ENCODE measurements at places on chromosomes 5 and 9.

GRCh38 chr5:159497221-159497620 is 166.9 kb upstream of the IL12B start:
- DNase-seq = no peak

- no peak for DNase-seq
Observed at GRCh38 chr9:36864491-36865410, 169.3 kb downstream of the PAX5 start.

GRCh38 chr5:55344392-55344992 is 36.7 kb downstream of the MTREX start:
- DNase-seq = peak; percentile 49

DNA sequence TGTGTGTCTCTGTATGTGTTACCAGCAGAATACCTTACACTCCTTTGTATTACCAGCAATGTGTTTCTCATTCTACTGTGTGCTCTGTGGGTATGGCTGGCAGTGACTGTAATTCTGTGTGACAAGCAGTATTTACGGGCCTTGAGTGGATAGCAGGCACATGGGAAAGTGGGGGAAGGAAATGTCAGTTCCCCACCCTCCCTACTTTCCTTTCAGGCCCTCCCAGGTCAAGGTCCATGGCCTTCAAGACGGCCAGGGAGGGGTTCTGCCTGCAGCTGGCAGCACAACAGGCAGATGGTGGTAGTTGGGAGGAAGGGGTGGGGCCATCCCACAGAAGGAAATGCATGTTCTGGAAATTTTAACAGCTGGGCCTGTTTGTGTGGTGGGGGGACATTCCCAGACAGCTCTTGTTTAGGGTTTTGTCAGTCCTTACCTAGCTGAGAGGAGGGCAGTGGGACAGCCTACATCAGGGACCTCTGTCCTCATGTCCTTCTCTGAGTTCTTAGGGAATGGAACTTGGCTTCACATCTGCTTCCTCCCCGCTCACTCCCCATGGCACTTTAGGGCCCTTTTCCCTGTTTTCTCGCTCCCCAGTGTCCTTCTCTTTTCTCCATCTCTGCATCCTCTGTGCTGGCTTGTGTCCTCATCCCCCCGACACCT is 14.6 kb upstream of the TNIP1 start:
- DNase-seq = no peak

- DNase-seq = peak; percentile 58
Observed at GRCh38 chr9:2620919-2621721, 467 bp upstream of the VLDLR start.

- no peak for DNase-seq
Observed at GRCh38 chr9:83013867-83014605, 48.9 kb downstream of the RASEF start.

DNA sequence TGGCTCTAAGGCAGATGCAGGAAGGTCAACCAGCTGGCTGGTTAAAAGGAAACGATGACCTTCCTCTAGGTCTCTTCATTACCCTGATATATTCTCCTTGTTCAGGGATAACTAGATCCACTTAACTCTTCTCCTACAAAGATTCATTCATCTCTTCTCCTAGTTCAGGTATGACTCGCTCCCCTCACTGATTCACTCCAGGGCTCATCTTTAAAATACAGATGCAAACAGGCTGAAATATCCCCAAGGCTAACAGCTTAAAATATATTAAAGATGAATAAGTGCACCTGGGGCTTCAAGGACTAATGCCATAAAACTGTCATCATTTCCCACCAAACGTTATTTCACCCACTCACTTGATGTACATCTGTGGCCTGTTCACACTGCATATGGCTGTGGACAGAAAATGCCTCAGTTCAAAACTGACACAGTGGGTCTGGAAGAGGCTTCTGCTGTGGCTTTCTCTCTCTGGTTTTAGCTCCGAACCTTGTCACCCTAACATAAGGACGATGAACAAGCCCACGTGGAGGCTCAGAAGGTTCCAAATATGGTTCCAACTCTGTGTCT is 366.9 kb downstream of the DEPDC1B start:
- no peak for DNase-seq

GRCh38 chr5:6861667-6862066 is 148.4 kb downstream of the TENT4A start:
- no peak for DNase-seq

DNA sequence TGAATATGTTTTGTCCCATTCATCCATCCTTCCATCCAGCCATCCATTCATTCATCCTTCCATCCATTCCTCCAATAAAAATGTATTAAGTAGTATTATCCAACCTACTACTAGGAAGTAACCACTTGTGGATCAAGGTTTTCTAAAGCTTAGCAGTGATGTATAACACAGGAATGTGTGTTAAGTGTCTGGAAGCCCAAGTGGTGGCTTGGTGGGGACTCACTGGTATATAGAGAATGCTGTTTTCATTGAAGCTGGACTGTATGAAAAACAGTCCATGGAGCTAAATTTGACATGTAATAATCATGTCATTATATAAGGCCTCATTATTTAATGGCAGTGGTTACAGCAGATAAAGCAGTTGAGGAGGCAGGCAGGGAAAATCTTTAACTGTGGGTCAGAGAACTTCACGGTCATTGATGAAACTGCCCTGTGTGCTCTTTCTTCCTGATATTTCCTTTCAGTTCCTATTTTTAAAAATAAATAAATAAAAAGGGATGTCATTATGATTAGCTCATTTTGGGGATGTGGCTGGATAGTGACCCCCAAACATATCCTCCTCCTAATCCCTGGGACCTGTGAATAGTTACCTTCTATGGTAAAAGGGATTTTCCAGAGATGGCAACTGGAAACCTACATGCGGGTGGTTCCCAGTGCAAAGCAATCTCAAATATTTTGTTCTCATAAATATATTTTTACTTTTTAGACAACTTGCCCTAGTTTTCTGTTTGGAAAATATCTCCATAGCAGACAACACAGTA is 82.3 kb downstream of the DAPK1 start:
- DNase-seq = no peak

DNA sequence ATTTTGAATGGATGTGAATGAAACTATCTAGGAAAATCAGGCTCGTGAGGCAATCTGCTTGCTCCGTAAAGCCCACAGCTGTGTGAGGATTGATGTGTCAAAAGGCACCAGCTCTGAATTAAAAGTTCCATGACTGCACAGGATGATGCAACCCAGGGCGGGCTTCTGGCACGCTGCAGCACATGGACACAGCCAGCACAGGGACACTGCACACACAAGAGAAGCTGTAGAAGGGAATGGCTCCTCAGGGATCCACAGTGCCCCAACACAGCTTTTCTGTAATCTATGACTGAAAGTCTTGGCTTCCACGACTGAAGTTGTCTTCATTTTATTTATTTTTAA is 151.0 kb downstream of the GCNT1 start:
- no peak for DNase-seq

DNA sequence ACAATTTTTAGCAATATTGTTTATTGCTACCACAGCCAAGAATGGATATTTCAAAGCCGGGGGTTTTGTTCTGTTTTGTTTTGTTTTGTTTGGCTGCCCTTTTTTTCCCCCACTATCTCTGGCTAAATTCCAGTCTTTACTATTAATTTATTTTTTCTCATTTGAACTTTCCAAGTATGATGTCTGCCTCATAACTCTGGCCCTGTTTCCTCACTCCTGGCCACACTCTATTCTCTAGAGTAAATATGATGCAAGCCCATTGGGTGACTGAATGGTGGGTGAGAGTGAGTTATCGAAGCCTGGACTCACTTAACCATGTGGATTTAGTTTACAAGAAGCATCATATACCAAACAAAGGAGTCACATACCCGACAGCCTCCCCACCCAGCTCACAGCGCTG is 41.9 kb downstream of the WDR36 start:
- DNase-seq = peak; percentile 25

DNA sequence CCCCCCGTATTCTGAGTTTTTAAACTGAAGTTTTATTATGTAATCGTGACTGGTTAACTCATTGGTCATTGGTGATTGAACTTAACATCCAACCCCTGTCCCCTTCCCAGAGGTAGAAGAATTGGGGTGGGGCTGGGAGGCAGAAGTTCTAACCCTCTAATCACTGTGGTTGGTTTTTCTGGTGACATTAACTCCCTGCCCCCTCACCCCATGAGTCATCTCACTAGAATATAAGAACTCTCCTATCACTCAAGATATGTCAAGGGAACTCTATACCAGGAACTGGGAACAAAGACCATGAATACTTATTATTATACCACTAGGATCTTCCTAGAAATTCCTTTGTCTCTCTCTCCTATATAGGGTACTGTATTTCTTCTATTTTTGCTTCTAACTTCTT is 52.3 kb upstream of the CAVIN4 start:
- no peak for DNase-seq

DNA sequence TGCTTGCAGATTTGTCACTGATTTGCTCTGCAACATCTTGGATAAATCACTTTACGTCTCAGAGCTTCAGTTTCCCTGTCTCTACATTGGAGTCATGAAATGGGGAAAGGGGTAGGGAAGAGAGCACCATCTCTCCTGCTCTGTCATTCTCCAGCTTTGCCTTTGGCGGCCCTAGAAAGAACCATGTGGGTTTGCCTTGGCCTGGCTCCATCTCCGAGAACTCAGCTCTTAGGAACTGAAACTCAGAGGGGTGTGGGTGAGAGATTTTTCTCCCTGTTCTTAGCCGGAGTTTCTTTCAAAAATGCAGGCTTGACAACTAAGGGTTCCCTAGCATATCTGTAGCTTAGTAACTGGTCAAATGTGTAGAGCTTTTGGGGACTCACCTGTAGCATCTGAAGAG is 123.5 kb downstream of the SMARCA2 start:
- no peak for DNase-seq

Measured in renal cortex interstitium (tissue), 15 donors.